ENCODE measurements at places on chromosomes 3 and 15.

DNA sequence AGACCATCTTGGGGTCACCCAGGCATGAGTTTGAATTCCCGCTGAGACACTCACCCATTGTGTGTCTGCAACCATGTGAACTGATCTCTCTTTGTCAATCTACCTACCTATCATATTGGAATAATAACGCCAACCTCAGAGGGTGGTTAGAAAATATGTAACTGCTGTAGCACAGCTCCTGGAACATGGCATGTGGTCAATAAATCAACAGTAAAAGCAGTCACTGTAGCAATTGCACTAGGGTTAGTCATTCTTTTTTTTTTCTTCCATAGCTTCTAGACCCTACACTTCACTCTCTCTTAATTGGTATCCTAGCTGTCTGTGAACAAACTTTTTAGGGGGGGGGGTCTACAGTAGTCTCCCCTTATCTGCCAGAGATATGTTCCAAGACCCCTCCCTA, 64.2 kb upstream of the SLCO2A1 start:
- DNase-seq: no peak

GRCh38 chr15:74790080-74790916, 8.4 kb downstream of the CSK start:
- no peak for DNase-seq

- no peak for DNase-seq
Observed at GRCh38 chr3:147384210-147385058, 21.9 kb downstream of the ZIC4 start.

DNA sequence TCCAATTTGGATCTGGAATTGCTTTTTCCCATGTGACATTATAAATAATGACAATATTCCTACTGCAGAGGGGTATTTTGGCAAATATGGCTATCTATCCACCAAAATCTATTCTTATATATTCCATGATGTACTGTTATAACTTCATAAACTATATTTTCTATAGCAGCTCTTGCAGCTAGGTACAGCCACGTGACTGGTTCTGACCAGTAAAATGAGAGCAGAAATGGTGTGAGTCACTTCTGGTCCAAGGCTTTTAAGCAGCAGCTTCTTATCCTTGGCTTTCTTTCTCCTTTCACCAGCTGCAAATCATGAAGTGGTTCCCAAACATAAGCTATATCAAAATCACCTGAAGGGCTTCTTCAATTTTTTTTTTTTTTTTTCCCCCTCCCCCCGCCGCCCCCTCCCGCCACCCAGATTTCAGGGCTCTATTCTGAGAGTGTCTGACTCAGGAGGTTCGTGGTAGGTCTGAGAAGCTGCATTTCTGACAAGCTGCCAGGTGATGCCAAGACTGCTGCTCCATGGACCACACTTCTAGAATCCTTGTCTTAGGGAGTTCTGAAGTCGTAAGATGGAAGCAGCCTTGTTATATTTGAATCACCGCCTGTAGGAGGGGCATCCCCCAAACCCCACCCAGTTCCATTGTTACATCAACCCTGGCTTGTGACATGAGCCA, 357.5 kb downstream of the CHST2 start:
- no peak for DNase-seq

- no peak for DNase-seq
Observed at GRCh38 chr3:9806688-9807589, 3.1 kb upstream of the TTLL3 start.

DNA sequence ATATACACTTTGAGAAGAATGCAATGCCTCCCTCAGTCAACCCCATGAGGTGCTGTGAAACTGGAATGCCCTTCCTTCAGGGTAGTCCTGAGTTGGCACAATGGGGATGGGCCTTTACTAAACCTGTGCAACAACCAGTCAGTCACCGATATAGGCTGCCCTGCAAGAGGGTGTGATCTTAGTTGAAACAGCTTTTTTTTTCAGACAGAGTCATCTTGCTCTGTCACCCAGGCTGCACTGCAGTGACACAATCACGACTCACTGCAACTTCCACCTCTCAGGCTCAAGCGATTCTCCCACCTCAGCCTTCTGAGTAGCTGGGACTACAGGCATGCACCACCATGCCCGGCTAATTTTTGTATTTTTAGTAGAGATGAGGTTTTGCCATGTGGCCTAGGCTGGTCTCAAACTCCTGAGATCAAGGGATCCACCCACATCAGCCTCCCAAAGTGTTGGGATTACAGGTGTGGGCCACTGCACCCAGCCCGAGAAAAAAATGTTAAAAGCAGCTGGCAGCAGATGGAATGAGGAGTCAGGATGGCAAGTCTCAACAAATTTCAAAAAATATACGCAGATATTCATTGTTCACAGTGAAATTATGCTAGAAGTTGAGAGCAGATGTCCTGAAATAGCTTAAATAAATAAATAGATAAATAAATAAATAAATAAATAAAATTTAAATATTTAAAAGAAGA, 31.8 kb downstream of the MYO5A start:
- no peak for DNase-seq

DNA sequence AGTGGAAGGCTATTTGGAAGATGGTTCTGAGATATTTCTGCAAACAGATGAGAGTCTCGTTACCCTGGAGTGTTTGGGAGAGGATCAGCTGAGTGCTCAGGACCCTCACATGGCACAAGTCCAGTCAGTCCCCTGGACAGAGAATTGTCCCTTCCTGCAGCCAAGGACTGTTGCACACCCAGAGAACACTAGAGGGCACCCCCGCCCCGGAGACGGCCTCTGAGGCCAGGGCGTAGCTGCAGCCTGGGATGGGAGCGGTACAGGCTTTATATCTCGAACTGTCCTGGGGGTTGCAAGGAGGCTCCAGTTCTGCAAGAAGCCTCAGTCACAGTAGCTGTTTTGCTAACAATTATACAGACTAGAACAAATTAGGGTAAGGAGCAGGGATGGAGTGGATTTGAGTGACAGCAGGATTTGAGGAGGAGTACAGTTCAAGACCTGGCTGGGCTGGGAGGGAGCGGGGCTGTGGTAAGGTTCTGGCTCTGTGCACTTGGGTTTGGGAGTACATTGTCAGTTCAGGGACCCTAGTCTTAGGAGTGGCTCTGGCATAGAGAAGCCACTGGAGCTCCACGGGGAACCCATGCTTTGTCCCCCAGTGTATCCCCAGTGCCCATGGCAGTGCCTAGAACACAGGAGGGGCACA, 67.6 kb upstream of the HACD2 start:
- DNase-seq: peak; percentile 64

GRCh38 chr3:103699228-103699627, 1264.4 kb downstream of the ZPLD1 start:
- no peak for DNase-seq

DNA sequence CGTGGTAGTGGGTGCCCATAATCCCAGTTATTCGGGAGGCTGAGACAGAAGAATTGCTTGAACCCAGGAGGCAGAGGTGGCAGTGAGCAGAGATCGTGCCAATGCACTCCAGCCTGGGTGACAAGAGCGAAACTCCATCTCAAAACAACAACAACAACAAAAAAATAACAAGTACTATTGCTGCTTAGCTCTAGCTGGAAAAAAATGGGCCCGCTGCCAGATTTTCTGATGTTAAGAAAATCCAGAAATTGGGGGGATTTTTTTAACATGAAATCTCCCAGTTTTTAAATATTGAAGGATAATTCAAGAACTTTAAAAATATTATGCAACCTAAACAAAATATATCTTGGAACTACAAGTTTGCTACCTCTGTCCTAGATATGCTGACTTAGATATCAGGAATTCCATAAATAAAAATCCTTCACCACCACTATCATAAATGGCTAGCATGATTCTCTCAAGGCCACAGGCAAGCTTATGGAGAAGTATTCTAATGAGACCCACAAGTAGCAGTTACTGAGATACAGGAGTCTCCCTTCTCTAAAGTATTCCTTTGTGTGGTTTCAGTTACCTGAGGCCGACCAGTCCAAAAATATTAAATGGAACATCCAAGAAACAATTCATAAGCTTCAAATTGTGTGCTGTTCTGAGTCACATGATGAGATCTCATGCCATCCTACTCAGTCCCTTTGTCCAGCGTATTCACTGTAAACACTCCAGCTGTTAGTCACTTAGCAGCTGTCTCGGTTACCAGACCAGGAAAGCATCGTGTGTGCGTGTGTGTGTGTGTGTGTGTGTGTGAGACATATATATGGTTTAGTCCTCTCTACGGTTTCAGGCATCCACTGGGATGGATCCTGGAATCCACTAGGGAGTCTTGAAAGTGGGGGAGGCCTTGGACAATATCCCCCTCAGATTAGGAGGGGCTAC, 277.2 kb downstream of the TBL1XR1 start:
- no peak for DNase-seq

DNA sequence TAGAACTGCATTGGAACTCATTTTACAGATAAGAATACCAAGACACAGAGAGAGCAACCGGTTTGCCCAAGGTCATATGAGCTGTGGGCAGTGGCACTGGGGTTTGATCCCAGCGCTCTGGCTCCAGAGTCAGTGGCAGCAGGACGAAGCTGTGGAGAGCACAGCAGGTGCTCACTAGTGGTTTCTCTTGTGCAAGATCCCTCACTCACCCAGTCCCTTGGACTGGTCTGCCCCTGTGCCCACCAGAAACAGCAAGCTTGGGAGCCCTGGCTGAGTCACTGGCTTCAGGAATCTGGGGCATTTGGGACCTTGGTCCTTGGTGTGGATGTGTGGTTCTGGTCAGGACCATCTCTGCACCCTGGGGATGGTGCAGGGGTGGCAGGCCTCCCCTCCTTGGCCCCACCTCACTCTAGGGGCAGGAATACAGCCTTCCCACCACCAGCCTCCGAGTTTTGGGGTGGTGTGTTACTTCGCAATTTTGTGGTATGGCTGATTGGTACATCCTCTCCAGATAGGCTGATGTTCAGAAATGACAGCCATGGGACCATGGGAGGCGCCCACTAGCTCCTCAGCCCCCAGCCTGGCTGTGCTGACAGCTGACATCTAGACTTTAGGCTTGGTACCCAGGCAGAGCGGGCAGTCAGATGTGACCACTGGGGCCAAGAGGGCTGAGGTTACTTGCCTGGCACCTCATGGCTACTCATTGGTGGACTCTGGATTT, 104.6 kb downstream of the LSM3 start:
- no peak for DNase-seq

Measured in left renal pelvis (tissue), 4 donors.